Uterus (tissue), 4 donors: ENCODE measurements at places on chromosomes 12 and 14. TPM values are rescaled to one million over a fixed set of nuclear protein-coding genes. Genes with fewer than 3 reads are reported as not detected.
A peak's percentile ranks its signal among the peaks of the same experiment; 100 is the strongest.

DNA sequence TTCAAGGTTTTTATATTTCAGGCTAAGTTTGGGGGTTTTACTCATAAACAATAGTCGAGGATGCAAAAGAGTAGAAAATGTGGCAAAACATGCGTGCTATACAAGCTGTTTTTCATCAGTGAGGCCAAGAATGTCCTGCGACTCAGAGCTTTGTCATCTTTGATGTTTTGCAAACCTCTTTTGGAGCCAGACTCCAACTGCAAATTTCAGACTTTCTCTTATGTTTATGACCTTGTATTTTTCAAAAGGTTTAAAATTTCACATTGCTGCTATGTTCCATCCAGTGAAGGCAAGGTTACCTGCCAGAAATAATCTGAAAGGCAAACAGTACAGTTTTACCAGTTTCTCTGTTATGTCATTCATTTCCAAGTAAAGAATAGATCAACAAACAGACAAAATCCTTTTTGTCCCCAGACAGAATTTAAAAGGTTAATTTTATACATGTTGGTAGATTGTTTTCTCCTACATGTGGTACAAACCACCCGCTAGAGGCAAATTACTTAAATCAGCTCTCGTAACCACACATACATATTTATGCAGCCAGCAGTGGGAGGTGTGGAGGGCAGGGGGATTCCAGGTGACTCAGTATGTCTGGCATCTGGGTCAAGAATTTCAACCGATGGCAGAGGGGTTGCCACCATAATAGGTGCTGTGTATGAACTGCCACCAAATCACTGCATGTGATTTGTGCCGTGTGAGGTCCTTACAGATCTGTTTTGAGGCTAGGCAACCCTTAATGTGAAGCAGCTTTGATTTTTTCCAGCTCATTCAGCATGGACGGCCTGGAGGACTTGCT lies 119.8 kb upstream of the CPM start:
- no peak for DNase-seq
- no peak overlapping the region for H3K27ac ChIP-seq
- H3K27me3 ChIP-seq: no peaks in the 10 kb centered on the region
- H3K4me3 ChIP-seq: no peak overlapping the region

GRCh38 chr12:75954041-75954440 lies 77.5 kb downstream of the PHLDA1 start:
- peaks cover 7% of the 10 kb centered on the region for H3K4me1 ChIP-seq
- no peak overlapping the region for H3K27ac ChIP-seq
- no peak overlapping the region for H3K4me3 ChIP-seq
- DNase-seq: no peak

DNA sequence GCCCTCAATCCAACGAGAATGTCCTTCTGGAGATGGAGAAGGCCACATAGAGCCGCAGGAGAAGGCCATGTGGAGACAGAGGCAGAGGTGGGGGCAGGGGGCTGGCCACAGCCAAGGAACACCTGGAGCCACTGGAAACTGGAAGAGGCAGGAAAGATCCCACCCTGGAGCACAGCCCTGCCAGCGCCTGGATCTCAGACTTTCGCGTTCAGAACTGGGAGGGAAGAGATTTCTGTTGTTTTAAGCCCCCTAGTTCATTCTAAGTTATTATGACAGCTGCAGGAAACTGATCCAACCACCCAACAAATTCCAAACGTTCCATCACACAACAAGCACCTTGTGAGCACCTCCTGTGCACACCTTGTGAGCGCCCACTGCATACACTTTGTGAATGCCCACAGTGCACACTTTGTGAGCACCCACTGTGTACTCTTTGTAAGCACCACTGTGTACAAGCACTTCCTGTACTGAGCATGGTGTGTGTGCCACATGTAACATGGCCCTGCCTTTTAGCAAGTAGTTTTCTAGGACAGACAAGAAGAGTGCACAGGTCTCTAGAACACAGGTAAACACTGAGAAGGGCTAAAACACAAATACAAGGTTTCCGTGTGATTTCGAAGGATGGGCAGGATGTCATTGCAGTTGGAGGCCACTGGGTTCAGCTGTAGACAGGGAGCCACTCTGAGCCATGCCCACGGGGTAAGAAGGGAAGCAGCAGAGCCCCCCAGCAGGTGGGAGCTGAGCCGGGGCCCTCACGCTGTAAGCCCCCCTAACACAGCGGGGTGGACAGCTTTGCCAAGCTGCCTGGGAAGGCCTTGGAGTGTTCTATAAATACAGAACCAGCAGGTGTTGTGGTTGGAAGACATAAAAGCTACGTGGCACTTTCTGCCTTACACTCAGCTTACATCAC lies 15.4 kb downstream of the RIMBP2 start:
- H3K36me3 ChIP-seq: no peaks in the 10 kb centered on the region
- H3K27ac ChIP-seq: no peak overlapping the region
- no peaks in the 10 kb centered on the region for H3K4me1 ChIP-seq
- no peak for DNase-seq
- H3K4me3 ChIP-seq: no peak overlapping the region

- H3K36me3 ChIP-seq: no peaks in the 10 kb centered on the region
- DNase-seq: no peak
- no peak overlapping the region for H3K27ac ChIP-seq
- no peaks in the 10 kb centered on the region for H3K4me1 ChIP-seq
- no peaks in the 10 kb centered on the region for H3K27me3 ChIP-seq
These were observed 22.9 kb upstream of the KRT83 start for GRCh38 chr12:52344111-52344510.

GRCh38 chr12:53004582-53004981 lies 1.7 kb upstream of the EIF4B start:
- H3K27ac ChIP-seq: no peak overlapping the region
- H3K4me3 ChIP-seq: no peak overlapping the region
- H3K4me1 ChIP-seq: peaks cover 15% of the 10 kb centered on the region

GRCh38 chr12:111766608-111767361 lies at the start of gene ALDH2:
TSS of gene ALDH2 (plus strand) at chr12:111766933. CDS start at chr12:111766983, 50 bp downstream.
- H3K4me1 ChIP-seq: peaks cover 10% of the 10 kb centered on the region
- H3K27ac ChIP-seq: peak within 1 kb of the TSS; percentile 83

DNA sequence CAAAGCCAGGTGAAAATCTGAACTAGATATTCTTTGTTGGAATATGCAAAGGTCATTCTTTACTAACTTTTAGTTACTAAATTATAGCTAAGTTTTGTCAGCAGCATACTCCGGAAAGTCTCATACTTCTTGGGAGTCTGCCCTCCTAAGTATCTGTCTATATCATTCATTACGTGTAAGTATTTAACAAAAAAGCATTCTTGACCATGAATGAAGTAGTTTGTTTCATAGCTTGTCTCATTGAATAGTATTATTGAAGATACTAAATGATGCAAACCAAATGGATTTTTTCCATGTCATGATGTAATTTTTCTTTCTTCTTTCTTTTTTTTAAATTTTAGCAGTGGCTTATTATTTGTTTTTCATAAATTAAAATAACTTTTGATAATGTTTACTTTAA lies 9.8 kb upstream of the SPX start:
- no peak overlapping the region for H3K4me3 ChIP-seq
- no peak overlapping the region for H3K27ac ChIP-seq
- no peak for DNase-seq
- H3K4me1 ChIP-seq: no peaks in the 10 kb centered on the region

- no peaks in the 10 kb centered on the region for H3K36me3 ChIP-seq
- H3K4me1 ChIP-seq: no peaks in the 10 kb centered on the region
- H3K27me3 ChIP-seq: no peaks in the 10 kb centered on the region
- no peak for DNase-seq
These were observed 13.8 kb downstream of the PLD4 start for GRCh38 chr14:104938436-104938835.

GRCh38 chr12:113468365-113469223 lies 3.1 kb downstream of the LHX5 start:
- H3K27me3 ChIP-seq: peaks cover 12% of the 10 kb centered on the region
- H3K36me3 ChIP-seq: no peaks in the 10 kb centered on the region
- peaks cover 11% of the 10 kb centered on the region for H3K4me1 ChIP-seq
- H3K27ac ChIP-seq: no peak overlapping the region
- no peak overlapping the region for H3K4me3 ChIP-seq

GRCh38 chr12:130011611-130012385 lies 108.0 kb upstream of the TMEM132D start:
- DNase-seq: no peak
- H3K4me3 ChIP-seq: no peak overlapping the region
- H3K27me3 ChIP-seq: peaks cover 7% of the 10 kb centered on the region
- H3K27ac ChIP-seq: no peak overlapping the region
- H3K4me1 ChIP-seq: no peaks in the 10 kb centered on the region

DNA sequence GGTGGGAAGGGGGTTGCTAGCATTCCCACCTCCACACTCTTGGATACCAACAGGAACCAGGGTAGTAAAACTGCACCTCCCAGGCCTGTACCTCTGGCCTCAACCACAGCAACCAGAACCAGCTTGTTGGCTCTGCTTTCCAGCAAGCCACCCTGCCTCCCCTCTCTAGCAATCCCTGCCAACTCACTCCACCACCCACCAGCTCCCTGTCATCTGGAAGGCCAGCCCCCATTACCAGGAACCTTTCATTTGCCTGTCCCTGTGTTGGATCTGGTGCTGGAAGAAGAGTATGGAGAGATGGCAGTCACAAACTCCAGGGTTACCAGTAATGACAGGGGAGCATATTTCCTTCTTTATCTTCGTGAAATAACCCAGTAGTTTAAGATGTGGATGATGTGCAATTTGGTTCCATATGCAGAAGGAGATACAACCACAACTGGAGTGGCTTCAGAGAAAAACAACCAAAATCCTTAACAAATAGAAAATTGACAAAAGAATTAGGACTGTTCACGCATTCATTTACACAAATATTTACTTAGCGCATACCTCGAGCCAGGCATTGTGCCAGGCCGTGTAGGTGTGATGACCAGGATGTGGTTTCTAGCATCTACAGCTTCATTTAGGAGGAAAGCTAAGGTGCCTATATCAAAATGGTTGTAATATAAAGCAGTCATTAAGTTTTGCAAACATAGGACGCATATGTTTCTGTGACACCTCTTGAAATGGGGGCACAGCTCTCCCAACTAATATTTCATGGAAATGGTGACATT lies 3.4 kb downstream of the B4GALNT3 start:
- DNase-seq: no peak
- no peak overlapping the region for H3K27ac ChIP-seq
- no peaks in the 10 kb centered on the region for H3K4me1 ChIP-seq
- H3K4me3 ChIP-seq: no peak overlapping the region
- no peaks in the 10 kb centered on the region for H3K27me3 ChIP-seq

- no peak overlapping the region for H3K4me3 ChIP-seq
- no peaks in the 10 kb centered on the region for H3K4me1 ChIP-seq
These were observed 13.7 kb downstream of the PFKM start for GRCh38 chr12:48132826-48133225.

- no peaks in the 10 kb centered on the region for H3K27me3 ChIP-seq
- no peaks in the 10 kb centered on the region for H3K36me3 ChIP-seq
- no peak for DNase-seq
- no peak overlapping the region for H3K27ac ChIP-seq
- no peak overlapping the region for H3K4me3 ChIP-seq
These were observed 55.7 kb downstream of the PAX9 start for GRCh38 chr14:36717363-36717762.

DNA sequence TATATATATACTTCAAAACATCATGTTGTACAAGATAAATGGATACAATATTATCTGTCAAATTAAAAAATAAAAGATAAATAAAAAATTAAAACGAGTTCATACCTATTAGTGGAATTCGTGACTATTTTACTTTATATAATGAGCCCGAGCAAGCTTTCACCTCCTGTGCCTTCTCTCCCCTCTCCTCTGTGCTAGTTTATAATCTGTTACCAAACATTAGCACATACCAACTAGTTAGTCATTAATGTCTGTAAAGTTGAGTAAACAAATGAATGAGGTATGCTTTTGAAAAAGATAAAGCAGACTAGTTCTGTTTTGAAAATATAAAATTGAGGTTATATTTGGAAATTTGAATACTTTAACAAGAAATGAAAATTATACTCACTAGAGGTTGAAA lies 84.0 kb downstream of the LRRC9 start:
- H3K27ac ChIP-seq: no peak overlapping the region
- H3K36me3 ChIP-seq: no peaks in the 10 kb centered on the region
- no peaks in the 10 kb centered on the region for H3K4me1 ChIP-seq
- H3K27me3 ChIP-seq: no peaks in the 10 kb centered on the region
- H3K4me3 ChIP-seq: no peak overlapping the region
- DNase-seq: no peak

DNA sequence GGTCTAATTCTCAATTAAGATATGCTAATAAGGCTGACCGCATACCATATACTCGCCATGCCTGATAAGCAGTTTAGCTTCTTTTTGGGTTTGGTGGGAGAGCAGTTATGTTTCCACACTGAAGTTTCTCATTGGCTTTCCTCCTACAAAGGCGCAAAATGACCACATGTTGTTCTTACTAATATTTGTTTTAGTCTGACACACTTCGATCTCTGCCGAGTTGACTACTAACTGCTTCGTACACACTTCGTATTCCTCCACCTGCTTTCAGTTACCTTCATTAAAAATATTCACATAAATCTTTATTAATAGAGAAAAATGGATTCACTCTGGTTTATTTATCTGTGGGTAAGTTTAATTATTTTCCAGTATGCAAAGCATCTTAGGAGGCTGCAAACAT lies 41.7 kb downstream of the EMP1 start:
- no peaks in the 10 kb centered on the region for H3K36me3 ChIP-seq
- H3K27me3 ChIP-seq: no peaks in the 10 kb centered on the region
- no peak for DNase-seq
- no peak overlapping the region for H3K4me3 ChIP-seq
- H3K4me1 ChIP-seq: no peaks in the 10 kb centered on the region
- no peak overlapping the region for H3K27ac ChIP-seq

GRCh38 chr14:52863334-52863700 lies 71.9 kb upstream of the GNPNAT1 start:
- H3K4me1 ChIP-seq: no peaks in the 10 kb centered on the region
- H3K36me3 ChIP-seq: no peaks in the 10 kb centered on the region
- H3K27me3 ChIP-seq: no peaks in the 10 kb centered on the region
- no peak for DNase-seq

DNA sequence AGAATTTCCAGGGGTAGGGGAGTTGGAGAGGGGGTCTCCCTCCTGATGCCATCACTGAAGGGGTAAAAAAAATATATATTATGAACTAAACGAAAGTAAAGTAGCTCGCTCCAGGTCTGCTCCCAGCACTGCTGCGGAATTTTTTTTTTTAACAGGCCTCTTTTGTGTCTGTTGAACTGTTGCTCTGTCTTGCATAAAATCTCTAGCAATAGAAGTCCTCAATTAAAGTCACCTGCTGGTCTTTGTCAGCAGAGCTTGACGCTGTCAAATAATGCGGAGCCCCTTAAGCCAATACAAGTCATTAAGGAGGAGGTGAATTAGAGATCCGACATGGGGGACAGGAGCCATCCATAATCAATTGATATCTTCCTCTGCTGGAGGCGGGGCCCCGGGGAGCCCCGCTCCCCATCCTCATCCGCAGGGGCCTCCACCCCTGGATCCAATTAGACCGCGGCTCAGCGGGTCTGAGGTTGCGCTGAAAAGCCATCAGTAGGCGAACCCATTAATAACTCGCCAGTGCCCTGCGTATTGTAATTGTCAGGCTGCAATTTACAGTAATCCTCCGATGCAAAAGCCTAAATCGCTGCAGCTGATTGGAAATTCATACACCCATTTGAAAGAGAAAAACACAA lies 85.6 kb downstream of the DICER1 start:
- H3K27me3 ChIP-seq: no peaks in the 10 kb centered on the region
- no peak overlapping the region for H3K4me3 ChIP-seq
- H3K36me3 ChIP-seq: no peaks in the 10 kb centered on the region
- DNase-seq: no peak
- H3K27ac ChIP-seq: no peak overlapping the region

The TMEM52B gene
- not detected for total RNA-seq

The GPR68 gene
- 0.48 TPM for total RNA-seq

The DLGAP5 gene
- not detected for total RNA-seq
